AML-193 (cell line): ENCODE measurements at places on chromosomes 7 and 10.

GRCh38 chr10:69994262-69994661 lies 58.4 kb upstream of the MACROH2A2 start:
- peak; percentile 58 for DNase-seq

GRCh38 chr10:70137927-70138883 lies 5.6 kb upstream of the AIFM2 start:
- no peak for DNase-seq

DNA sequence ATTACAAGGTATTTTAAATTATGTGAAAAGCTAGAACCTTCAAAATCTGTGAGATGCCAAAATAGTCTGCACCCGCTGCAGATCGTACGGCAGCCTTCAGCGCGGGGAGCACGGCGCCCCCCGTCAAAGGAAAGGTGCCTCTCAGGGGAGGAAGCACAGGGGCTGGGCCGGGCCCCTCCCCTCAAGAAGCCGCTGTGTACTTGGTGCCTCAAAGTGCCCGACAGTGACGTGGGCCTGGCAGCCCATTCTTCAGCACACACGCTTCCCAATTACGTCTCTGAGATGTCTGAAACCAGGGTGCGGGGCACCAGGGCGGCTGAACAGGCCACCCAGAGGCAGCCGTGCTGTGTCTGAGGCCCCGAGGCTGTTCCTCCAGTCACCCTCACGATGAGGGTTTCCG lies 116.1 kb downstream of the INPP5A start:
- DNase-seq, result no peak

DNA sequence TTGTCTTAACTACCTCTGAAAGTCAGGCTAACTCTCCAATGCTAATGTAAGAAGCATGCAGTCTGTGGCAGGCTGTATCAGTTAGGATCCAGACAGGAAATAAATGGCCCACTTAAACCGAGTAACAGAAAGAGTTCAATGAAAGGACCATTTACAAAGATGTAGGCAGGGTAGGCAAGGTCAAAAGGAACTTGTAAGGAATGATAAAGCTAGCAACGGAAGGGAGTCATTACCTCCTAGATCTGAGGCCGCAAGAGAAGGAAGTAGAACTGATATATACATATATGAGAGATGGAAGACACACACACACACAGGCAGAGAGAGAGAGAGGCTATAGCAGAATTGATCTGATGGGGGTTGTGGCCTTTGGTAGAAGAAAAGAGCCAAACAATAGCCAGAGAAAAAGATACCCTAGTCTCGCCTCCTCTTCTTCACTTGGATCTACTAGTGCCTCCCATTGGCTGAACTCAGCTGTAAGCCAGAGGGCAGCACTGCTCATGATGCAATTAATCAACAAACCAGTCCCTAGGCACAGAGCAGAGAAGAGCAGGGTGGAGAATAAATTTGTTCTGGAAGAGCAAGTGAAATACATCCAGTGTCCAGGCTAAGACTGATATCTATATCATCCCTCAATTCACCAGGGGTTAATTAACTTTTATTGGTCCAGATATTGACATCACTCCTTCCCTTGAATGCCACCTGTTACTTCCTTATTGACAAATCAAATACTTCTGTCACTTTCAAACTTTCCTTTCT lies 91.2 kb downstream of the LSMEM1 start:
- DNase-seq, result no peak

GRCh38 chr7:100839361-100839760 lies 12.0 kb upstream of the EPHB4 start:
- DNase-seq, result no peak

GRCh38 chr10:114353383-114353782 lies 50.9 kb downstream of the AFAP1L2 start:
- DNase-seq, result no peak

DNA sequence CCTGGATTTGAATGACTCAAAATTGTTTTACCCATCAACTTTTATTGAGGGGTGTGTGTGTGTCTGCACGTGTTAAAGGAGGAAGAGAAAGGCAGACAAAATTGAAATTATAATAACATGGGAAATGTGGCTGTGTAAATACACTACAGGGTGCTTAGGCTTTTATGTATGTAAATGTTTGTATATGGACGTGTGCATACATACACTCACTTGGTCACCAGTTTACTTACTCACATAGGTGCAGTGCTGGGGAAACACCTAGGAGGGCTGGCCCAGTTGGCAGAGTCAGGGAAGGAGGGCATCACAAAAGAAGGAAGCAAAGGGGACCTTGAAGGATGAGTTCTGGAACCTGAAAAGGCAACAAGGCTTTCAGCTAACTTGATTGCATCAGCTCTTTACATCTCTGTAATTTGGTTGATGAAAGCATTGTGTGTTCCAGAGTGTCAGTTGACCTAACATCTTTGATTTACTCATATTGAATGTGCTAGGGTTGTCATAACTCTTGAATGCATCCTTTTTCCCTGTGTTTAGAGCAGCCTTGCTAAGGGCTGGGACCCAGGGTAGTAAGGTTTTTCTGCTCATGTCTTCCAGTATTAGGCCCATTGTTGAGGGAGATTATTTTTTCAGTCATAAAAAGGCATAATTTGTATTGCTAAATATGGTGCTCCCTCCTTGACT lies 10.2 kb downstream of the WDR11 start:
- DNase-seq, result no peak

DNA sequence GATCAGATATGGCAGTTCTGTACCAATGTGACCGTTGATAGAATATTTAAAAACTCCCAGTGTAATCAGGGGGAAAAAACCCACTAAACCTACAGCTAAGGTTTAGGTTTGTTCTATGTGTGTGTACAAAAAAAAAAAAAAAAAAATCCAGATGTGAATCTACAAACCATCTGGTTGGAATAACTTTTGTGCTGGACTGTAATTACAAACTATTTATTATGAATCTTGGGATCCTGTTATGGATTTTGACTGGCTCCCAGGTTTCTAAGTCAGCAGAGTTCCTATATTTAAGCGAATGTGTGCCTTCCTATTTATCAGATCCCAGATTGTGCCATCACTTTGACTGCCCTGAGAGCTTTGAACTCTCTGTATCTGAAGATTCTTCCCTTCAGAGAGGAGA lies 29.1 kb downstream of the BMPER start:
- no peak for DNase-seq

- no peak for DNase-seq
Measured at GRCh38 chr10:84343831-84344230, 15.4 kb downstream of the CCSER2 start.

GRCh38 chr10:27816320-27816719 lies 70.7 kb upstream of the MKX start:
- DNase-seq, result no peak

GRCh38 chr7:80630608-80631405 lies 7.6 kb upstream of the CD36 start:
- no peak for DNase-seq

DNA sequence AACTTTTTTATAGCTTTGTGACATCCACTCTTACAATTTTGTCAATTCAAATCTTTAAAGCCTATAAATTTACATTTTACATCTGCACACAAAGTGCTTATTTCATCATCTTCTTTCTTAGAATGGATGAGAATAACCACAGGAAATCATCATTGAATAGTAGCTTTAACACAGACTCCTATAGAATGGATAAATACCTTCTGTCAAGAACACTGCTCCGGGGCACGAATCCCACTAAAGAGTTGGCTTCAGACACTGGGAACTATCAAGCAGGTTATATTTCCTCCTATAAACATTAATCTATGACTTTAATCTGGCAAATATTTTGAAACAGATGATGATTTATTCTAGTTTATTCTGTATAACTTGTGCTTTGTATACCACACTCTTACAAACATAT lies 269.7 kb upstream of the TPK1 start:
- no peak for DNase-seq

DNA sequence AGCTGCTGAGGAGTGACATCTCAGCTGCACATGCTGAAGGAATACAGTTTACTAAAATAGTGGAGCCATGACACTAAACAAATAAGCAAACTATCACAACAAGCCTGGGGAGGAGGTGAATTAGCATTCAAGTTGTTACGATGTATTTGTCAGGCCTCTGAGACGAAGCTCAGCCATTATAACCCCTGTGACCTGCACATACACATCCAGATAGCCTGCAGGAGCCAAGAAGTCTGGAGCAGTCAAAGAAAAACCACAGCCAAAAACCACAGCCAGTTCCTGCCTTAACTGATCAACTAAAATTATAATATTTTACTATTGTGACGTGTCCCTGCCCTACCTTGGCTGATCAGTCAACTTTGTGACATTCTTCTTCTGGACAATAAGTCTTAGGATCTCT lies 68.6 kb downstream of the NSUN6 start:
- DNase-seq, result peak; percentile 13

DNA sequence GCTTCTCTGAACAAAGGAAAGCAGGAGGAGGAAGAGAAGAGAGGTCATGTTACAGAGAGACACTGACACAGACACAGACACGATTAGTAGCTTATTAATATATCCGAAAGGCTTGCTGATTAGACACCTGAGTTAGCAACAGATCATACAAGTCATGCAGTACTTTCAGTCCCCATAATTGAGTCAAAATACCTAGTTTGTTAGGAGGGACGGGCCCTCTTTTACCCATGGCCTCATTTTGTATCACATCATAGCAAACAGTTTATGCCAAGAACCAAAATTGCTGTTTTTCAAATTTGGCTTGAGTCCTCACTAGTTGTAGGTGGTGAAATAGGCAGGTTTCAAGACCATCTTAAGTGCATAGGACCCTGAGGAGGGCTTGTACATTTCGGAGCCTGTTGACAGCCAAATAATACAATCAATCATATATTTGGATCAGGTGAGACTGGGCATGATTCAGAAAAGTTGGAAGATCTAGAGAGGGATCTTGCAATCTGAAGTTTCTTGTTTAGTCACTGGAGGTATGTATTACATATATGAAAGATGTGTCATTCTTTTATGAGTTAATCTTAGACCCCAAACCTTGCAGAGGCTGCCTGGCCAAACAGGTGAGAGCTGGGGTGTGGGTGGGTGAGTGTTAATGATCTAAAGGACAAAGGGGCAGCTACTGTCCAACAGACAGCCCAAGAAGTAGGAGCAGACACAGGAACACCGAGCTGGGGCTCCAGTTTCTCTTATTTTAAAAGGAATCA lies 65.4 kb downstream of the PRPF18 start:
- no peak for DNase-seq

DNA sequence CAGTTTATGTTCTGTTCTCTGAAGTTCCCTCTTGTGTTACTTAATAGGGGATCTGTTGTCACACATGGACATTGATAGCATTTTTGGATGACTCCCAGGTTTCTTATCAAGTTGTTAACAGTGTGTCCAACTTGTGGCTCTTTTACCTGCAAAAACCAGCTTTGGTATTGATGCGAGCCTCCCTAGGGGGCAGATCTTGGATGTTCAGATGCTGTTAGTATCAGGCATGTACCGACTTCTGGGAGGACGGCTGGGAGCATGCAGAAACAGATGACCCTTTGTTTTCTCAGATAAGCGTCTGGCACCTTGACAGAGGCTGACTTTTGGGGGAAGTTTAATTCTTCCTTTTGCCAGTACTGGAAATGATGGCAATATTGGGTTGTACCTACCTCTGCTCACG lies 2.2 kb downstream of the PLPP4 start:
- no peak for DNase-seq

- peak; percentile 16 for DNase-seq
Measured at GRCh38 chr10:73932620-73933112, 21.7 kb downstream of the PLAU start.

DNA sequence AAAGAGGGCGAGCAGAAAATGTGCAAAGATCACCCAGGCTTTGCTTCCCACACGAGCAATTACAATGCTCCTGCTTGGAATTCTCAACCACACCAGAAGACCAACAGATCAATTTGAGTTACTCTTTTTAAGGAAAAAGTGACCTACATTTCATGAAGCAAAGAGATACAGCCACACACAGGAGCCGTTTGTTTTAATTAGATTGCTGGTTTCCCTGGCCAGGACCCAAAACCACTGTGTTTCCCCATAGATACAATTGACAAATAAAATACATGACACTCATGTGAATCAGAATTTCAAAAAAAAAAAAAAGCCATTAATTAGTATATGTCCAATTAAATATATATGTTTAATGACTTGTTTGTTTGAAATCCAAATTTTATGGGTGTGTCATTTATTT lies 458.3 kb downstream of the PLXDC2 start:
- no peak for DNase-seq

DNA sequence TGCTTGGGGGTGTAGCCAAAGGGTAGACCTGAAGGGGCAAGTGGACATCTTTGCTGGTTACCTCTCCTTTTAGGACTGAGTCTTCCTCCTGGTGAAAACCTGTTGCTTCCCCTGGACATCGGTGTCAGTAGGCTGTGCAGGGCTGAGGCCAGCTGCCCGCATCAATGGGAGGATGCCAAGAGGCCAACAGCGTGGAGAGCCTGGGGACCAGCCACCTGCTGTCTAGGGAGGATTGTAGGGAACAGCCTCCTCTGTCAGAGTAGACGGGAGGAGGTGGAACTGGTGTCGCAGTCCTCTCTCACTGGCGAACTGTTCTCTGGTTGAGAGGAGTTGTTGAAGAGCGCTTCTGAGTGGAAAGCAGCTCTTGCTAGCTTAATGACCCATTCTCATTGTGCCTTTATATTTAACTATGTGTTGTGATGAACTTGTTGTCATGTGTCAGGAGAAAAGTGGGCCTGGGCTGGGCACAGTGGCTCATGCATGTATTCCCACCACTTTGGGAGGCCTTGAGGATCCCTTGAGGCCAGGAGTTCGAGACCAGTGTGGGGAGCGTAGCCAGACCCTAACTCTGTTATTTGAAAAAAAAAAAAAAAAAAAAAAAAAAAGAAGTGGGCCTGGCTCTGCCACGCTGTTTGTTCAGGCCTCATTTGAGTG lies 1.8 kb downstream of the SUFU start:
- DNase-seq, result no peak

DNA sequence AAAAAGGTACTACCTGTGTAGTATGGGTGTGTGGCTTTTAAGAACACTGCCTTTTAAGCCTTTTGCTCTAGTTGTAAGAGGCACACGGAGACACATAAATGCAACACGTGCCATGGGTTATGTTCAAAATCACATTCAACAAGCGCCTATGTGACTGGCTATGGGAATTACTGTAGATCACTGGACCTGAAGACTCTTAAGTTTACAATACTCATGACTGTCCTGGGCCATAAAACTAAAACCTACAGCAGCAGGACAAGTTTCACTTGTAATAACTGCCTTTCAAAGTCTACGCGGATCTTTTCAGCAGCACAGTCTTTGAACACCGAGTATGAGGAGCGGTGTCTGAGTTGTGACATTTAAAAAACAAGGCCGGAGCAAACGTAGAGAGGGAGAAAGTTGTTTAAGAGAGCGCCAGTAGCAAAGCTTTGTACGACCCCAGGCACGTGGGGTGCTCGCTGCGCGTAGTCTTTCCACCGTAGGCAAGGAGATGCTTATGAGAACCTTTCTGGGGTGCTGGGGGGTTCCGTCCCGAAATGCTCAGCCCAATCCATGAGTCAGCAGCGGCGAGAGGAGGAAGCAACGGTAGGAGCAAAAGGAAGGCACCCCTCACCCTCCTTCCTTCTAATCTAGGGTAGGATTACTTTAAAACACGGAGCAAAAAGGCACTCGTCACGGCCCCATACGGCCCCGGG lies 662 bp downstream of the DNAJC2 start:
- peak; percentile 30 for DNase-seq

DNA sequence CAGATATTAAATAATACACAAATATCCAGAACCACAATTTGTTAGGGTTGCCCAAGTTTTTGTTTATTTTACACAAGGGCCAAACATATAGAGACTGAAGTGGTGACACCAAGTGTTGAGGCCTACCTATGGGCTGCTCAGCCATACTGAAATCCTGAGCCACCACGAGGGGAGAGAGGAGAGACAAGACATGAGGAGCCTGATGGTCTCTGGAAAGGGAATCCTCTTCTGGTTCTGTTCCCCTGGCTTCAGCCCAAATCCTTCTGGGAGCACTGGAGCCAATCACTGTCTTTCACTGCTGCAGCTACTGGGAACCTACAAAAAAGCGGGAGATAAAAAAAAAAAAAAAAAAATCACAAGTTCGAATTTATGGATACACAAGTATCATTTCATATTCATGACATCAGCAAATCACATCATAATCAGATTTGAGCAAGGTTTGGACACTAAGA lies 1.9 kb downstream of the SKIDA1 start:
- DNase-seq, result no peak
